ENCODE measurements at places on chromosomes 2 and 18. TPM values are rescaled to one million over a fixed set of nuclear protein-coding genes. Genes with fewer than 3 reads are reported as not detected.

Gene PROKR1
- not detected for total RNA-seq

Gene CDK15
- total RNA-seq, result 29.4 TPM

DNA sequence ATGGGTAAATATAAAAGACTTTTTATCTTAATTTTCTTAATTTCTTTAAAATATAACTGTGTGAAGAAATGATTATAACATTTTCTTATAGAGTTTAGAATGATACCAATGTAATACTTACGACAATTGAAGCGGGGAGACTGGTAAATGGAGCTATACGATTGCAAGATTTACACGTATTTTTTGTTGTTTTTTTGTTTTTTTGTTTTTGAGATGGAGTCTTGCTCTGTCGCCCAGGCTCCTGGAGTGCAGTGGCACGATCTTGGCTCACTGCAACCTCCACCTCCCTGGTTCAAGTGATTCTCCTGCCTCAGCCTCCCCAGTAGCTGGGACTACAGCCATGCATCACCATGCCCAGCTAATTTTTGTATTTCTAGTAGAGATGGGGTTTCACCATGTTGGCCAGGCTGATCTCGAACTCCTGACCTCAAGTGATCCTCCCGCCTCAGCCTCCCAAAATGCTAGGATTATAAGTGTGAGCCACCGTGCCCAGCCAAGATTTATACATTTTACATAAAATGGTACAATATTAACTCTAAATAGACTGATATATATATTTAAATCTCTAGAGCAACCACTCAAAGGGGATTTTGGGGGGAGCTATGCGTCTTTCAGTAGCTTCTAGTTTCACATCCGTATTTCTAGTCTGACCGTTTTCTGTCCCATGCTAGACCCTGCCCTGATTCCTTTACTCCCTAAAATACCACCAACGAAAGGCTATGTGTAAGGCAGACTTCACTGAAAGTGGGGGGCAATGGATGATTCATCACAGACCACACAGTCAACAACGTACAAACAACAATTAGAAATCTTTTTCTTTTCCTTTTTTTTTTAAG, 28.2 kb upstream of the ATG16L1 start:
- no peak overlapping the region for H3K4me3 ChIP-seq
- H3K4me1 ChIP-seq, result peaks cover 30% of the 10 kb centered on the region

DNA sequence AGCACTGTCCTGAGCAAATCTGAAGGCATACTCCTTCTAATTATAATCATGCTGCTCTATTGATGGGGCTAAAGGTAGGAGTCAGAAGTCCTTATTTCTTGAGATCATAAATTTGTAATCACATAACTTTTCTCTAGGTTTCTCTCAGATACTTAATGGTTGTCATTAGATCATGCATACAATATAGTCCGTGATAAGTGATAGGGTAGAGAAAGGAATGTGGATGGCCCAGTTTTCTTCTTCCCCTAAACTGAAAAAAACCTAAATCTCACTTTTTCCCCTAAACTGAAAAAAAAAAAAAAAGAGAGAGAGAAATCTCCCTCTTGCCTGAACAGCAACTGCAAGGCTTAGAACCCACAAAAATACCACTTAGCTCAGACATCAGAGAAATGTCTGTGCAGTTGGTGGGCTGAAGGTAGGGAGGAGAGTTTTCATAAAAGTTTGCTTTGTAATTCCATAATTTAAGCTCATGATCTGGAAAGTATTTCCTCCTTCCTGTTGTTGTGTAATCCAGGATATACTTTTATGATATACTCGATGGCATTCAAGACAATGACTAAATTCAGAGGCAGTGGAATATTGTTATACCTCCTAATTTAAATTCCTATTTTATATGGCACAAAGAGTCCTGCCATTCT, 79.3 kb upstream of the ITPRID2 start:
- H3K4me3 ChIP-seq, result no peak overlapping the region
- DNase-seq, result no peak
- H3K27ac ChIP-seq, result peak overlapping the region; percentile 73
- no peaks in the 10 kb centered on the region for H3K36me3 ChIP-seq

- no peak overlapping the region for H3K4me3 ChIP-seq
- H3K36me3 ChIP-seq, result peaks cover 24% of the 10 kb centered on the region
- peaks cover 56% of the 10 kb centered on the region for H3K4me1 ChIP-seq
- DNase-seq, result no peak
- no peaks in the 10 kb centered on the region for H3K27me3 ChIP-seq
Observed at GRCh38 chr2:237700512-237701032, 73.2 kb downstream of the LRRFIP1 start.

Measured in SJSA1 (cell line).